ENCODE measurements at places on chromosomes 16 and 17. TPM values are rescaled to one million over a fixed set of nuclear protein-coding genes. Genes with fewer than 3 reads are reported as not detected.

EPX gene
- not detected for total RNA-seq

C17orf78 gene
- total RNA-seq: not detected

SLC6A2 gene
- not detected for total RNA-seq

KRTAP4-1 gene
- 0.22 TPM for total RNA-seq

MARCHF10 gene
- total RNA-seq: 1.8 TPM

CBX8 gene
- 14.3 TPM for total RNA-seq

GPT2 gene
- 12.7 TPM for total RNA-seq

ODAD4 gene
- 0.98 TPM for total RNA-seq

IL21R gene
- total RNA-seq: 0.05 TPM

Data from A549 treated with GW870086 at 1 μM for 4 hours (cell line).